Esophagus squamous epithelium (tissue), 5 donors: ENCODE measurements at places on chromosomes 4 and X.

DNA sequence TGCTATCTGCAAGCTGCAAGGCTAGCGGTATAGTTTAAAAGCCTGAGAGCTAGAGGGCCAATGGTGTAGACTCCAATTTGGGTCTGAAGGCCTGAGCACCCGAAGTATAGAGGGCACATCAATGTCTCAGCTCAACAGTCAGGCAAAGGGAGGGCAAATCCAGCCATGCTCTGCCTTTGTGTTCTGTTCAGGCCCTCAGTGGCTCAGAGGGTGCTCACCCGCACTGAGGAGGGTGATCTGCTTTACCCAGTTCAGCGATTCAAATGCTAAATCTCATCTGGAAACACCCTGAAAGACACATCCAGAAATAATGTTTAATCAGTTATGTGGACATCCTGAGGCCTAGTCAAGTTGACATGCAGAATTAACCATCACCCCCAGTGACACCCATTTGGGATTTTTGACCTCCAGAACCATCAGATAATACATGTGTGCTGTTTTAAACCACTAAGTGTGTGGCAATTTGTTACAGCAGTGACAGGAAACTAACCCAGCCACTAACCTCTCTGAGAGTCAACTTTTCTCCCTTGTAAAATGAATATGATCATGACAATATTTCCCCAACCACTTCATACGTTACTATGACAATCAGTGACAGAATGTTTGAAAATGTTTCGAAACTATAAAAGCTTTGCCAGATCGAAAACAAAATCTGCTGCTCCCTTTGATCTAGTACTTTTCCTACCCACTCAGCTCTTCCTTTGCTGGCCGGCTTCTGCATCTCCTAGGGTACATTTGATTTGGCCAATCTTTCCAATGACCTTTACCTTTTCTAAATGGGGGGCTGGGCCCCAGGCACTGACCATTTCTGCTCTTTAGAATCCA lies 8.4 kb upstream of the TBL1X start:
- DNase-seq: no peak

DNA sequence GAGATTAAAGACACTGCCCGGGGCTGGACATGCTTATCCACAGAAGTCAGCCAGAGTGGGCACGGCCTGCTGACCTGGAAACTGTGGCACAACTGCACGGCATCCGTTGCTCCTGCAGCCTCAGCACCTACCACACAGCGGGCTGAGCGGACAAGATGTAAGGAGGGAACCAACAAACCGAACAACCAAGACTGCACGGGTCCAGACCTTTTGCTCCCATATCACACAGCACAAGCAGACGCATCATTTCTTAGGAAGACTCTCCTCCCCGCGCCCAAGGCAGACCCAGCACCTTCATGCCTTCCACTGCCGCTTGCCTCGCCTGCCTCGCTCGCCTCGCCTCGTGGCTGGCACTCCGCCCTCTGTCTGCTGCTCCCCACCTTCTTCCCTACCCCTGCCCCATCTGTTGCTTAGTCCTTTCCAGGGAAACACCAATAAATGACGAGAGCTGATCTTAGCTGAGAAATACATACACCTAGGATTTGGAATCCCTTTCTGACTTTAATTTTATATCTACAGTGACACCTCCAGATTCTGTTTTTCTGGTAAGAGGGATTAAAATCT lies 79.0 kb downstream of the AFAP1 start:
- DNase-seq: no peak

- no peak for DNase-seq
Observed at GRCh38 chr4:143667461-143667860, 33.0 kb downstream of the FREM3 start.

DNA sequence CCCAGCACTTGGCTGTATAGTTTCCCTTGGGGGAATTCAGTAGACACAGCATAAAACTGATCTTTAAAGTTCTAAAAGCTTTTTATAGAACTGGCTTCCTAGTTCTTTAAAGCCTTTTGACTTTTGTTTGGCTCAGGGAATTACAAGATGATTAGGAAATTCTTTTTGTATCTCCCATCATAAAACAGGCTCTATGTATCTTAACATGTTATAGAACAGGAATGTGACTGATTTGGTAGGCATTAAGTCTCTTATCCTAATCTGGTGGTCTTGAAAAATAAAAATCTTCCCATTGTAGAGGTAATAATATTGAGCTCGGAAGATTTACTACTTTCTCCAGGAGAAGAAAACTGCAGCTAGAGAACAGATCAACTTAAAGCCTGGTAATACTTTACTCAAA lies 262.7 kb downstream of the KCNIP4 start:
- DNase-seq: no peak

GRCh38 chr4:162015090-162015489 lies 148.7 kb downstream of the FSTL5 start:
- no peak for DNase-seq

GRCh38 chrX:103774070-103774642 lies 2.5 kb upstream of the PLP1 start:
- DNase-seq: no peak

DNA sequence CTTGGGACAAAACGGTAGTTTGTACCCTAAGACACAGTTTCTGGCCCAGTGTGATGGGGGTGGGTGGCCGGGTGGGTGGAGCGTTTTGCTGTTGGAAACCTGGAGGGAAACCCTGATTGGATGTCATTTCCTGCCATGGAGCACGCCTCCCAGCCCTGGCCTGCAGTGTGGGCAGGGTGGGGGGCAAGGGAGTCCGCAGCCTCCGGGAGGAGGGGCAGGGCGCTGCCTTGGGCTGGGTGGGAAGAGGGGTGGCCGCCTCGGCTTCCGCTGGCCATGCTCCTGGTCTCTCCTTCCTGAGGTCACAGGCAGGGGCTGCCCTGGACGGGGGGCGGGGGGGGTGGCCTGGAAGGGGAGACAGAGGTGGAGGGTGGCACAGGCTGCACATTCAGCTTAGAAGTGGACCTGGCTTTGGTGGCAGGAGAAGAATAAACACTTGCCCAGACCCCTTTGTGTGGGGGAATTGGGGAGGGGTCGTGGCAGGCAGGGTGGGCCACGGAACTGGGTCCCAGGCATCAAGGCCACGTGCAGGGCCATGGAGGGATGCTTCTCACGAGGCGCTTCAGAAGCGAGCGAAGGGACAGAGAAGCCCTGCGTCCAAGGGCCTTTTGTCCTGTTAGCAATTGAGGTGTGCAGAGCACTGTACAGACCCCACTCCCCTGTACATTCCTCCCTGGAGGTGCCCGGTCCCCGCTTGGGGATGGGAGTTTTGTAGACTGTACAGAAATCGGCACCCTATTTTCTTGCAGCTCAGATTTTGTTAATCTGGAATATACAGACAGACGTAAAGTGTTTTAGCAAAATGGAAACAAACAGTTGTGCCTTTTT lies 6.2 kb downstream of the NAT8L start:
- DNase-seq: no peak

- no peak for DNase-seq
Observed at GRCh38 chrX:69387567-69388487, 116.3 kb upstream of the NALF2 start.

- no peak for DNase-seq
Observed at GRCh38 chrX:101347859-101348451, 587 bp downstream of the TIMM8A start.
